ENCODE measurements at places on chromosomes 2 and 18. TPM values are rescaled to one million over a fixed set of nuclear protein-coding genes. Genes with fewer than 3 reads are reported as not detected.

NTSR2 gene
- total RNA-seq = not detected

KIF5C gene
- total RNA-seq = 14.7 TPM

CRIM1 gene
- 5.4 TPM for total RNA-seq

- no peak for DNase-seq
These were observed 182.7 kb downstream of the UXS1 start for GRCh38 chr2:106011380-106011779.

DNA sequence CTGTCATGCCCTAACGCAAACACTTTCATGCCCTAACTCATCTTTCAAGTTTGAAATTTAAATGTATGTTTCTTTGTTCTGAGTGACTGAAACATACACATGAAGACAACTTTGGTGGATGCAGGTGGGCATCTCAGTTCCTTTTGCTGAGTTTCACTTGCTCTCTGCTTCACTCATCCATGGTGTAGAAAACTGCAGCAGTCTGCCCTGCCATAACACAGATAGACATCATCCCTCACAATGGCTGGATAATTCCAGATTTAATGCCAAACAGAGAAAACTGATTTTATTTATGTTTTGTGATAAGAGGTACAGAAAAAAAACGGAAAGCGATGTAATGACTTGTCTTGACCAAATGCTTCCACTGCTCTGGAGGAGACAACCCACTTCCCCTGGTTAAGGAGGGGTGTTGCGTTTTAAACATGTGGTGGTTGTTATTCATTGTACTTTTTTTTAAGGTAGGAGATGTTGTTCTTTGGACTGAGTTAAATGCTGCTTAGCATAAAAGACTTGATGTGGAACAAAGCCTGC lies 70.4 kb downstream of the RHBDD1 start:
- DNase-seq = no peak

DNA sequence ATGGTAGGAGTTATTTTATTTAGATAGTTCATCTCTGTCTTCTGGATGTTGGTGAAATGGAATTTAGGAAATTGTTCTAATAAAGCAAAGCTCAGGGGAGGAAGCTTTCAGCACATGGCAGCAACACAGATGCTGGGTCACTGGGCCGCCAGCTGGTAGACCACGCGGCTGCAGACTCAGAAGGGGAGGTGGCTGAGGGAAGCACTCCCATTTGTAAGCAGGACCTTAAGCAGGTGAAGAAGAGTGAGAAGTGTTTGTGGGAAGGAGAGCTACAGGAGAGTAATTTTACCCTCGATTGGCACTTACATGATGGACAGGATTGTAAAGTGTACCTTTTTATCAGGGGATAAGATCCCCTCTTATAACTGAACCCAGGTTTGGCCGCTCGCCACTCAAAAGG lies 24.4 kb downstream of the NMS start:
- no peak for DNase-seq

- no peak for DNase-seq
These were observed 6.0 kb upstream of the CRYBA2 start for GRCh38 chr2:218999021-218999880.

DNA sequence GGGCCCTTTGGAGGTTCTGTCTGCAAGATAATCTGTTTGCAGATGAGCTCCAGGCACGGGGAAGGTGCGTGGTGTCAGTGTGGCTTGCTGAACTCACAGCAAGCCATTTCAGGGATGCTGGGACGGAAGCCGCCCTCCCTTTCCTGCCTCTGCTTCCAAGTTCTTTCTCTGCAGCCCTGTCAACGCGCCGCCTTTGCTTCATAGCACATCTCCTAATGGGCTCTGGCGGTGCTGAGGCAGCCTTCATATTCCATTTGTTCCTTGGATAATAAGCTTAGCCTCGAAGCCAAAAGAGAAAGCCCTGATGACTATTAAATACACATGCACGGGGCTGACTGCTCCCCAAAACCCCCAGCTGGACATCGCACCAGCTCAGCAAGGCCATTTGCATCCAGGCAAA lies 81.7 kb upstream of the TAF1B start:
- no peak for DNase-seq

DNA sequence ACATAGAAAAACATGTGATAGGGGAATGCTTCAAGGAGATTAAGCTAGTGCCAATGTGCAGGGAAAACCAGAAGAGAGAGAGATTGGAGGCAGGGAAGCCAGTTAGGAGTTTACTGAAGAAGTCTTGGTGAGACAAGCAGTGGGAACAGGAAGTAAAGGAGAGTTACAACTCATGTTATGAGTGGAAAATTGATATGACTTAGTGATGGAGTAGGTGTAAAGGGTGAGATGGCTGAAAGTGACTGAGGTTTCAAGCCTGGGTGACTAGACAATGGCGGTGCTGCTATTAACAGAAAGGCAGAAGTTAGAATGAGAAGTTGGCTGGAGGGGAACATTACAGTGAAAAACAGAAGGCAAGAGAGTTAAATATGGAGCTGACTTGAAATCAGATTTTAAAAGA lies 16.5 kb downstream of the DOK1 start:
- no peak for DNase-seq

GRCh38 chr18:8990276-8991031 lies 112.0 kb upstream of the NDUFV2 start:
- no peak for DNase-seq

- no peak for DNase-seq
These were observed 44.5 kb downstream of the MYOM1 start for GRCh38 chr18:3175195-3175758.

Measured in activated CD4-positive, alpha-beta memory T cell treated with anti-CD3 and anti-CD28 coated beads, Interleukin-2, amount 10 ng/mL, durations not matched to agents 7 days and 5 days (primary cell).